NCI-H510A (cell line): ENCODE measurements at places on chromosomes 11 and 22.

GRCh38 chr22:39242595-39243438 is 2.0 kb downstream of the PDGFB start:
- DNase-seq = peak; percentile 16

DNA sequence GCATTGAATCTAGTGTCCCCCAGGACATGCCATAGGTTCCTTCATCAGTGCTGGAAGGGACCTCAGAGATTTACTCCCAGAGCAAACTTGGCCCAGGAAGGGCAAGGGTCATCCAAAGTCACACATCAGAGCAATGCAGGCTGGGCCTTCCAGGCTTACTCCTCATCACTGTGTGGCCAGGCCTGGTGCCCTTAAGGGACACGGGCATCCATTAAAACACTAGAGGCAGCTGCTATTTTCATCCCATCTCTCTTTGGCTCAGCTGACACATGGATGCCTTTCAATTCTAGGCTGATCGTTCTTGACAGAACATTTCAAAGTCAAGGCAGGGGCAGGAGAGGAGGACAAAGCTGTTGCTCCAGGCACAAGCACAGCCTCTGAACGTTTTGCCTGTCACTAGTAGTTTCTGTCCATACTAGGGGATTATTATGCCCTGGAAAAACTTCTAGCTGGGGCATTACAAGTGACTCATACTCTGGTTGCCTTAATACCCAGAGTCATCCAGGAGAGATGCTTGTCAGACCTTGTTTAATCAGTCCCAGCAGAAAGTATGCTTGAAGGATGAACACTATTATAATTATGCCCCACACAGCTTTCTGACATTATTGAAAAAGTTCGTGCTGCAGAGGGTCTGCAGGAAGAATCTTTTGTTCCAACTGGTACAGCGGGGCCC is 240.3 kb downstream of the TENM4 start:
- no peak for DNase-seq

GRCh38 chr11:59201353-59201752 is 11.4 kb downstream of the MPEG1 start:
- DNase-seq = no peak

DNA sequence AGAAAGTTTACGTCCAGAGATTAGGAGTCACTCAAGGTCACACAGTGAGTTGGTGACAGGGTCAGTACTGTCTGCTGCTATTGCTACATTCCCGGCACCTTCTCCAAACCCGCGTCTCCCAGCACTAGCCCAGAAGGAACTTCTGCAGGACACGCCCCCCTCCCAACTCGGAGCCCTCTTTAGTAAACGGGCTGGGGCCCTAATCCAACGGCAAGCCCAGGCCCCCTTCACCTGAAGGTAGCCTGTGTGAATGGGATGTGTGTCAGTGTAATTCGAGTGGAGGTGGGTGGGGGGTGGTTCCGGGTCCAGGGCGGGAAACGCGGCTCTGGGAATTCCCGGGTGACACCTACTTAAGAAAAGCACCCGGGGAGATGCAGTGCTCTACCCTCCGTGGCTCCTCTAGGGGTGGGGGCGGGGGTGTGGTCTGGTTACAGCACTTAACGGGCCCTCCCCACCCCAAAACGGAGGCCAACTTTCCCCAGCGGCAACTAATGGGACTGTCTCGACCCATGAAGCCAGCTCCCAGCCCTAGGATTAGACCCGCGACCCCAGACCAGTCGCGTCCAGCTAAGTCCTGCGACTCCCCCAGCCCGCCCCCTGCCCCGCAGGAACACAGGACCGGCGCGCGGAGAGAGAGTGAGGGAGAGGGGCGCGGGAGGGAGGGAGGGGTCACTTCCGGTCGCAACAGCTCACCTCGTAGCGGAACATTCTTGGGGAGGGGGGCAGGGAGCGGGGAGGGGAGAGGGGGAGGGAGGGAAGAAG is 468 bp downstream of the PATL1 start:
- no peak for DNase-seq

GRCh38 chr11:19493446-19494213 is 219.0 kb upstream of the NAV2 start:
- no peak for DNase-seq

DNA sequence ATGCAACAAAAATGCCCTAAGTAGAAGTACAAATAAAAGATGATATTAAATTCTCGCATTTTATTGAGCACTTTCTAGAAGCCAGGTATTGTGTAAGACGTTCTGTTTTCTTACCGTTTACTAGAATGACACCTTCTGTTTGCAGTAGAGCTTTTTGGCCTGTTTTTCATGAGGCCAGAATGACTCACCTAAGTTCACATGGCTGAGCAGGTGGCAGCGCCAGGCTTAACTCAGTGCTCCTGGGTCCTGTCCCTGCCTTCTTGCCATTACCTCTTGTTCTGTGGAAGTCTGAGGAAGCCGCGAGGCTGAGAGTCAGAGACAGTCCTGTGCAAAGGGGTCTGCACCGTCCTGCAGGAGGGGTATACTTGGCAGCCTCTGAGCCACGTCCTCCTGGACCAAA is 113.8 kb downstream of the ATXN10 start:
- no peak for DNase-seq

DNA sequence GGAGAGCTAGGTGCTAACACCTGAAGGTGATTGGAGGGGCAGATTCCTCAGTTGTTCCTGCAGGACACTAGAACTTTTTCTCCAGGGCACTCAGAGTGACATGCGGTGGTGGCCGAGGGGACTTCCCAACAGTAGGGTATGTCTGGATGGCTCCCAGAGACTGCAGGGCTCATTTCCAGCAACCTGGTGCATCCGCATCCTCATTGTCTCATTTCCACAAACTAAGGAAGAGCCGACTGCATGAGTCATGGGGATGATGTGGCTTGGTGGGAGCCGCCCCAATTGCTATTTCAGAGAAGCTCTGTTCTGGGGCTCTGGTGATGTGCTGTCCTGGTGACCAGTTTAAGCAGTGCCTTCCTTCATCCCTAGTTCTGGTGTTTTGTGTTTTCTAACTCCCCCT is 2.8 kb upstream of the ROBO4 start:
- no peak for DNase-seq

GRCh38 chr22:19096555-19096954 is 25.7 kb downstream of the DGCR2 start:
- no peak for DNase-seq
